ENCODE measurements at places on chromosomes 16 and 17.

DNA sequence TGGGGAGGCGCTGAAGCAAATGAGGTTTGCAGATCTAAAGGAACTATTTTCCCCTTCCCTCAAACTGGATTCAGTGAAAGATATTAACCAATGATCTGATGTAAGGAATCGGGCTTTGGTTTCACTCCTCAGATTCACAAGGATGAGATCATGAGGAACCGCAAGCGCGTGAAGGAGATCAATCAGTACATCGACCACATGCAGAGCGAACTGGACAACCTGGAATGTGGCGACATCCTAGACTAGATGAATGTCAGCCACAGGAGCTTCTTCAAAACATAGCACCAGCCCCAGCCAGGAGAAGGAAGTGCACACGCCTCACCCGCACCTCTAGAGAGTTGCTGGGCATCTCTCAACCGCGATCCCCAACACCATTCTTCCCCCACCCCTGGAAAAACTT lies 22.5 kb downstream of the ATPAF2 start:
- DNase-seq = no peak

DNA sequence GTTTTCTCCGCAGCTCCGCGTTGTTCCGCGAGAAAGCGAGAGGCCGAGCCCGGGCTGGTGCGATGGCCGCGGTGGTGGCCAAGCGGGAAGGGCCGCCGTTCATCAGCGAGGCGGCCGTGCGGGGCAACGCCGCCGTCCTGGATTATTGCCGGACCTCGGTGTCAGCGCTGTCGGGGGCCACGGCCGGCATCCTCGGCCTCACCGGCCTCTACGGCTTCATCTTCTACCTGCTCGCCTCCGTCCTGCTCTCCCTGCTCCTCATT lies 404 bp downstream of the EMC6 start:
- DNase-seq = no peak

DNA sequence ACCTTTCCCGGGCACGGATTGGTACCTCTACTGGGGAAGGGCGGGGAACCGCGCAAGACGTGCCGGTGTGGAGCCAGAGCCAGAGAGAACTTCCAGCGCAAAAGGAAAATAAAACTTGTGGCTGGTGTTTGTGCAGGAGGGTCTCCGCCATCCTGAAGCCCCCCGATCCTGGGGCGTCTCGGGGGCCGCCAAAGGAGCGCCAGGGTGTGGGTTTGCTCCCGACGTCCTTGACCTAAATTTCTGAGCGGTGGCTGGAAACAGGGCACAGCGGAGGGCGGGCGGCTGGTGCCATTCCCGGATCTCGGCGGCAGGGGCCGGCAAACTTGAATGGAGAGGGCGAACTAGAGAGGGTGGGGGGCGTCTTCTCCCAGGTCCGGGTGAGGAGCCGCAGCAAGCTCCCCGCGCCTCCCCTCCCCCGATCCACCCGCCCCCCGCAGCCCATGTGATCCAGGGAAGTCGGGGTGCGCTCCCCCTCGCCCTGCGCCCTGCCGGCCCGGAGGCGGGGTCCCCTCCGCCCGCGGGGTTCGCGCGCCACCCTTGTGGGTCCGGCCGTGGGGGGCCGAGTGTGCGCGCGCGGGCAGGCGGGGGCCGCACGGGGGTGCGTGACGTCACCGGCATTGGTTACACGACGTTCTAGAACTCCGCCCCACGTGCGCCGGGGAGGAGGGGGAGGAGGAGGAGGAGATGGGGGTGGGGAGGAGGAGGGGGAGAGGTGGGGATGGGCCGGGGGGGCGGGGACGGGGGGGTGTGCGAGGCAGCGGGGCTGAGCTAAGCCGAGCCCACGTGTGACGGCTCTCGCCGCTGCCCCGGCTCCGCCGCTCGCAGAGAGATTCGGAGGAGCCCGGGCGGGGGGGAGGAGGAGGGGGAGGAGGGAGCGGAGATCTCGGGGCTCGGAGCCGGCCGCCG lies at the start of gene MSI2:
Gene MSI2, plus strand, starts transcription at position 748 of the 906 bp plus-strand sequence. CDS start 220 bp downstream, outside the sequence.
- peak; percentile 44 for DNase-seq

GRCh38 chr17:17685775-17686291 lies 4.6 kb downstream of the RAI1 start:
- DNase-seq = no peak

DNA sequence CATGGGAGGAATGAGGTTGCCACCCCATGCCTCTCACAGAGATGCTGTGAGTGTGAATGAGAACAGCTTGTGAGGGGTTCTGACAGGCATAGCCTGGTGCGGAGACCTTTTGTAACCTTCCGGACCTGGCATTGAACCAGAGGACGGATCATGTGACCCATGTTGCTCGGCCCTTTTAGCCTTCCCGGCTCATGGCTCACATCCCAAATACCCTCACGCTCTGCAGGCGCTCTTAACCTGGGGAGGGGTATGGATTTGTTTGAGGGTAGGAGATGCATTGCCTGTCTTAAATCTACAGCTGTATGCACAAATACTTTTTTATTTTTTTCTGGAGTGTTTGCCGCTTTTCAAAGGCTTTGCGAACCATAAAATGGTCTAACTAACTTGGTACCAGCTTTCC lies 102.4 kb upstream of the CRHR1 start:
- no peak for DNase-seq

- DNase-seq = no peak
These were observed 22.7 kb downstream of the USP22 start for GRCh38 chr17:21019976-21020586.

- DNase-seq = no peak
These were observed 25.4 kb upstream of the RHOT1 start for GRCh38 chr17:32116937-32117336.

GRCh38 chr17:79888811-79889634 lies 49.8 kb upstream of the CBX4 start:
- no peak for DNase-seq

GRCh38 chr17:68719431-68719830 lies 118.3 kb upstream of the FAM20A start:
- DNase-seq = no peak

- no peak for DNase-seq
These were observed 44.4 kb downstream of the MAP1LC3B start for GRCh38 chr16:87436225-87437172.

GRCh38 chr17:78038748-78039288 lies 80.3 kb downstream of the TNRC6C start:
- DNase-seq = no peak

DNA sequence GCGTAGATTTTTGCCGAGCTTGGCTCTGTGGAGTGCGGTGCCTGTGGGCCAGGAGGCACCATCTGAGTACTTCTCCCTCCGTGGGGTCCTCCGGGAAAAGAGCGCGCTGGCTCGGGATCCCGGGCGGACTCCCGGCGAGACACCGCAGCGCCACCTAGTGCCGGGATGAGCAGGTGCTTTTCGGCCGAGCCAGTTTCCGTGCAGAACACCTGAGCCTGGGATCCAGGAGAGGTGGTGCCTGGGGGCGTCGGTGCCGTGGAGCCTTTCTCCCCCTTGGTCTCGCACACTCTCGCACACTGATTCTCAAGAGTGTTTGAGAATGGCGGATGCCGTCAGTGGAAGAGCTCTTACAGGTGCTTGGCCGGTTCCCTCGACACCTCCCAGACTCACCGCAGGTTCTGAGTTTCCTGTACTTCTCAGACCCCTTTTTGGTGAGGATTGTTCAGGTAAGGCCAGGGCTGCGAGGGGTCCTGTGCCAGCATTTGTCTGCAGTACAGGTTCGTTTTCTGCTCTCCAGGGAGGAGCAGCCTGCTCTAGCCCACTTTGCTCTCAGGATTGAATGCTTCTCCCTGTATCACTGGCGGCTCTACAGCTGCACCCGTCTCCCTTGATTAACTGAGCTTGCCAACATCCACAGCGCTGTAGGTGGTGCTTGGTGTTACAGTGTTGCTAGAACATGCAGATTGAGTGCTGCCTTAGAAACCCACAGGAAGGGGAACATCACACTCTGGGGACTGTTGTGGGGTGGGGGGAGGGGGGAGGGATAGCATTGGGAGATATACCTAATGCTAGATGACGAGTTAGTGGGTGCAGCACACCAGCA lies 23.3 kb downstream of the TBCD start:
- no peak for DNase-seq

- no peak for DNase-seq
These were observed 8.8 kb downstream of the CNP start for GRCh38 chr17:41975099-41976083.

DNA sequence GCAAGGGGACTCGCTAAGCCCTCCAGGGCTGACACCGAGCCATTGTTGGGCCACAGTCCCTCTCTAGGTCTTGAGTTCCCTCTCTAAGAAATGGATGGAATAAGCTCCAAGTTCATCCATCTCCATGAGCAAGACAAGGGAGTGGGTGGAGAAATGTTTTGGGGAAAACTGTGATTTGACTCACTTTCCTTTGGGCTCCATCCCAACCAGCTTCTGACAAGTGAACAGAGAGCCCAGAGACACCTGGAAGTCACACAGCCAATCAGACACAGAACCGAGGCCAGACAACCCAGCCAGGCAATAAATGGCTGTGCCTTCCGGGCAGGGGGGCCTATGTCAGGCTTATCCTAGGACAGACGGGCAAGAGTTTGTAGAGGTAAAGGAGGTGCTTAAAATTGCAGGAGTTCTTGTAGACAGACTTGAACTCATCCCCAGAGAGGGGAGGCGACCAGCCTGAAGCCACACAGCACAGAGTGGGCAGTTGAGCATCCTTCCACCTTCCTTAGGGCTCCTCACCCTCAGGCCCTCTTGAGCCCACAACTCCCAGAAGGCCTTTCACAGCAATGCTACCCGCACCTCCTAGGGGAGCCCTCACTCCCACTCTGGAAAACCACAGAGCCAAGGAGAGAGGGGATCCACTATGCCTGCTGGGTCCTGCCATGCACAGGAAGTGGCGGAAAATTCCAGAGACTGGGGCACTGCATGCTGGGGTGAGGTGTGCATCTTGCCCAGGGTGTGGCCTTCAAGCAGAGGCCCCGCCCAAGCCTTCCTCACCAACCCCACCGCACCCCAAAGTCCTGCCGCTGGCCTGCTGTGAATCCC lies 9.5 kb upstream of the FAM83G start:
- no peak for DNase-seq

DNA sequence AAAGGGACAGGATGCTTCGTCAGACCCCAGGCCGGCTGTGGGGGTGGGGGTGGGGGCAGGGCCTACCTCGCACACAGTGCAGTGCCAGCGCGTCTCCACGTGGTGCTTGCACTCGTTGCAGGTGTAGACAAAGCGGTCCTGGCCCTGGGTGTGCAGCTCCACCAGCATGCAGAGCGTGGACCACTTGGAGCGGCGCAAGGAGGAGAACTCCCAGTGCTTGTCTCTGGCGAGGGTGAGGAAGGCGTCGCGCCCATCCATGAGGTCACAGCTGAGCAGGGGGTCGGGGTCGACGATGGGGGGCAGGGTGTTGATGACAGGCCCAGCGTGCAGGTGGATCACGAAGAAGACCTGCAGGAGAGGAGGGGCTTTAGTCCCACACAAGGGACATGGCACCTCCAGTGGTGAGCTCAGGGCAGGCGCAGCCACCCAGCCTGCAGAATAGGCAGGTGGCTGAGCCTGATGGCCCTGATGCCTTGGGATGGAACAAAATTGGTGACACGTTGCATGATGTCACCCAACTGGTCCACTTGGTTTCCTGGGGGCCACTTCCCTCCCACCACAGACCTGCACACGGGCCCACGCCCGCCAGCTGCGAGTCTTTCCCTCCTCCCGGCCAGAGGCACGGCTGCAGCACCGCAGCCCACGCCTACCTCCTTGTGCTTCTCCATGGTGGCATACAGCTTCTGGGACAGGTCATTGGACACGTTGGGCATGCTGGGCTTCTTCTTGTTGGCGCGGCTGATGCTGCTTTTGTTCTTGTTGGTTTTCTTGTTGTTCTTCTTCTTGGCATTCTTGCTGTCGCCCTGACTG lies 14.0 kb upstream of the TRAP1 start:
- no peak for DNase-seq

DNA sequence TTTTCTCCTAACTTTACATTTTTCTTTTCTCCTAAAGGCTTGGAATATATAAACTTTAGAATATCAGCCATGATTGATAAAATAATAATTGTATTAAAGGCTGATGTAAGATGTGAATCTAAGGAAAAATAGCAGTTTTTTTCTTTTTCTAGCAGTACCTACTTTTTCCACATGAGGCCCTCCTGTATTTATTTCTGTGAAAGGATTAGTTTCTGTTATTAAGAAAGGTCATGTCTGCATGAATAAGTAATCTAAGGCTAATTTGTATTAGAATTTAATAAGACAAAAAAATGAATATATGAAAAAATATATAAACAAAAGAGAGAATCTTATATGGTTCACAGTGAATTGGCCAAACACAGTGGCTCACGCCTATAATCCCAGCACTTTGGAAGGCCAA lies 85.3 kb downstream of the STXBP4 start:
- DNase-seq = no peak

DNA sequence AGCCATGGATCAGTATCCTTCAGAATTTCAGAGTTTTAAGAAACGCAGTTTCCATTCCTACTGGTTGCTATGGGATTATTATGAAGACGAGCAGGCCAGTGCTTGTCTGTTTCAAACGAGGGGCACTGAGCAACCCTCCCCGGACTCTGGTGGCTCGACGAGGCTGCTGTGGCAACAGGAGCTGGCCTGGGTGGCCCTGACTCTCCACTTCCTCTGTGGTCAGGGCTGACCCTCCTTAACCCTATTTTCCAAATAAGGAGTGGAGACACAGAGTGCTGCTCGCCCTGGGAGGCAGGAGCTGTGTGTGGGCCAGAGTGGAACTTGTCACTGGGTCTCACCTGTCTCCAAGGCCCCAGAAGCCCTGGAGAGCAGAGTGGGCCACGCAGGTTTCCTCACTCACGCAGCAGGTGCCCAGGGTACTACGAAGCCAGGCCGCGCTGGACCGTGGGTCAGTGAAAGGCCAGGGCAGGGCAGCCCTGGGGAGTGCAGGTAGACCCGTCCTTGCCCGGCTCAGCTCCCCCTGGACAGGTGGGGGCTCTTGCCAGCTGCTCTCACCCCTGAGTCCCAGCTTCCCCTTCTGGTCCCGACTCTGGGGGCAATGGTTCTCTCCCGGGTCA lies 3.3 kb downstream of the GALNS start:
- no peak for DNase-seq

GRCh38 chr17:49483599-49484509 lies 11.2 kb upstream of the NGFR start:
- no peak for DNase-seq

Data from brain pericyte (primary cell).